ENCODE measurements at places on chromosomes 13 and 19.
A peak's percentile ranks its signal among the peaks of the same experiment; 100 is the strongest.

- no peak for DNase-seq
These were observed 339.4 kb downstream of the SPRY2 start for GRCh38 chr13:80001510-80001842.

DNA sequence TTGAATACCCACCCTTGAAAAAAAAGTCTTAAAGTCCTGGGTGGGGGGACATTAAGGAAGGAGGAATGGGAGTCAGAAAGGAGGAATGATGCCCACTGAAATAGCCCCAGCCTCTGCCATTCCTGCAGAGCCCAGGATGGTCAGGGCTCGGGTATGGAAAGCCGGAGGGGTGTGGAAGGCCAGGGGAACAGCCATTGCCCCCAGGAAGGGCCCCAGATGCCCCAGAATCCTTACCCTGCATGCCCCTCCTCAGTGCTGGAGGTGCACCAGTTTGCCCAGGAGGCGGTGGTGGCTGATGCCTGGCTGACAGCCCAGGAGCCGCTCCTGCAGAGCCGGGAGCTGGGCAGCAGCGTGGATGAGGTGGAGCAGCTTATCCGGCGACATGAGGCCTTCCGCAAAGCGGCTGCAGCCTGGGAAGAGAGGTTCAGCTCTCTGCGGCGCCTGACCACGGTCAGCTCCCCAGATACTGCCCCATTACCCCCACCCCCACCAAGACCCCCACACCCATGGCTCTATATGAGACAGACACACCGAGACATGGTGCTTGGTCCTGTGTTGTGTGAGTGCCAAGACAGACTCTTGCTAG lies 10.7 kb upstream of the SHKBP1 start:
- DNase-seq, result no peak

- no peak for DNase-seq
These were observed 71.4 kb downstream of the RASA3 start for GRCh38 chr13:114061047-114061446.

GRCh38 chr13:43196086-43196621 lies 172.8 kb downstream of the DNAJC15 start:
- no peak for DNase-seq

GRCh38 chr19:41265395-41266153 lies 1.4 kb downstream of the HNRNPUL1 start:
- peak; percentile 45 for DNase-seq

DNA sequence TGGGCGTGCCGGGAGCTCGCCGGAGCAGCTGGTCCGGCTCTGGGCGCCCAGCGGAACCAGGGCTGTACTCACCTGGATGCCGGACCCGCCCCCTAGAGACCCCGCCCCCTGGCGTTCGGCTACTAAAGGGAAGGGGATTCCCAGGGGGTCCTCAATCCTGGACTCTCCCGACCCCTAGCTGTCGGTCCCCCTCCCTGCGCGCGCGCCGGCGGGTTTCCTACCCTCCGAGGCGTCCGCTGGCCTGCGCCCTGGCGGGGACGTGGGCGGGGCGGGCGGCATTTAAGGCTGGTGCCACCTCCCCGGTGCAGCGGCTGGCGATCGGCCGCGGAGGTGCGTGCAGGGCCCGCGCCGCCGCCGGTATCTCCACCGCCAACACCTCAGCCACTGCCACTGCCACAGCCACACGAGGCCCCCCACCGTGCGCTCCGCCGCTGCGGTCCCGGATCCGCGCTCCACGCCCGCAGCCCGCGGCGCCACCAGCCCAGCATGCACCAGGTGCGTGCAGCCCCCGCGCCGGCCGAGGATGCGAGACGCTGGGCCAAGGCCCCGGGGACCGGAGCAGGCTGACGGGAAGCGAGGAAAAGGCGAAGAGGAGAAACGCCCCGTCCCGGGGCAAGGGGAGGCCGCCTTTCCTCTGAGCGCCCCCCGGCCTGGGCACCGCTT lies at the start of gene ATP12A:
TSS of gene ATP12A (plus strand) at position 151 of the 663 bp plus-strand sequence. CDS start at position 487, 336 bp downstream.
- no peak for DNase-seq

GRCh38 chr19:40191836-40192646 lies 815 bp downstream of the MAP3K10 start:
- no peak for DNase-seq

DNA sequence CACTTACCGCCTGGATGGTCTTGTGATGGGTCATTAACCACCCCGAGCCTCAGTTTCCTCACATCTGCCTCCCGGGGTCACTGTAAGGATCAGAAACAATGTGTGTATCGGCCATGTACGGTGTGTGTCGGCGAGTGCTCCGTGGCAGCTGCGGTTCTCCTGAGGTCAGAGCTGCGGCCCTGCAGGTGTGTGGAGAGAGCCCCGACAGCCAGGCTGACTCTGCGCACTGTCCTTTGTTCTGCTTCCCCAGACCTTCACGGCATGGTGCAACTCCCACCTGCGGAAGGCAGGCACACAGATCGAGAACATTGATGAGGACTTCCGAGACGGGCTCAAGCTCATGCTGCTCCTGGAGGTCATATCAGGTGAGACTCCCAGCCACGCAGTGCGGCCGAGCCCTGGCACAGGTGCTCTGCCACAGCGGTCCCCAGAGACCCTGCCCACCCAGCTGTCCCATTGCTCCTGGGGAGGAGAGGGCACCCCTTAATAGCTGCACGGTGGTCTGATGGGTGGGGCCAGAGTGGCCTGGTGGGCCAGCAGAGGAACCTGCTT lies 43.8 kb downstream of the CAPN12 start:
- no peak for DNase-seq

GRCh38 chr13:29196409-29197074 lies 376.4 kb downstream of the MTUS2 start:
- no peak for DNase-seq

DNA sequence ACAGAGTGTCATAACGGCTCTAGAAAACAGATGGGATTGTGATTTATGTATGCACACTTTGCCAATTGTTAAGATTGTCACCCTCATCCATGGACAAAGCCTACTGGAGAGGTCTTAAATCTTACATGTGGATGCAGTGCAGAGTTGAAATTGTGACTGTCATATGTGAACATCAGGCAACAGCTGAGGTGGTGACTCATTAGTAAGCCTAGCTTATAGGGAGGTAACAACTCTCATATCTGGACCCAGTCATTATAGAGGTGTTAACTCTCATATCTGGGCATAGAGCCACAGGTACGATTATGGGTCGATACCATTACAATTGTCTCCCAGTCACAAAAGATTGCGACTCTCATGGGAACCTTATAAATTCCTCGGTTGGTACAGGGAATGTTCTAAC lies 29.8 kb upstream of the ZNF254 start:
- no peak for DNase-seq

- no peak for DNase-seq
These were observed 209.6 kb downstream of the KLF12 start for GRCh38 chr13:73924607-73925006.

- DNase-seq, result no peak
These were observed 49.4 kb upstream of the INTS6 start for GRCh38 chr13:51502153-51502651.

DNA sequence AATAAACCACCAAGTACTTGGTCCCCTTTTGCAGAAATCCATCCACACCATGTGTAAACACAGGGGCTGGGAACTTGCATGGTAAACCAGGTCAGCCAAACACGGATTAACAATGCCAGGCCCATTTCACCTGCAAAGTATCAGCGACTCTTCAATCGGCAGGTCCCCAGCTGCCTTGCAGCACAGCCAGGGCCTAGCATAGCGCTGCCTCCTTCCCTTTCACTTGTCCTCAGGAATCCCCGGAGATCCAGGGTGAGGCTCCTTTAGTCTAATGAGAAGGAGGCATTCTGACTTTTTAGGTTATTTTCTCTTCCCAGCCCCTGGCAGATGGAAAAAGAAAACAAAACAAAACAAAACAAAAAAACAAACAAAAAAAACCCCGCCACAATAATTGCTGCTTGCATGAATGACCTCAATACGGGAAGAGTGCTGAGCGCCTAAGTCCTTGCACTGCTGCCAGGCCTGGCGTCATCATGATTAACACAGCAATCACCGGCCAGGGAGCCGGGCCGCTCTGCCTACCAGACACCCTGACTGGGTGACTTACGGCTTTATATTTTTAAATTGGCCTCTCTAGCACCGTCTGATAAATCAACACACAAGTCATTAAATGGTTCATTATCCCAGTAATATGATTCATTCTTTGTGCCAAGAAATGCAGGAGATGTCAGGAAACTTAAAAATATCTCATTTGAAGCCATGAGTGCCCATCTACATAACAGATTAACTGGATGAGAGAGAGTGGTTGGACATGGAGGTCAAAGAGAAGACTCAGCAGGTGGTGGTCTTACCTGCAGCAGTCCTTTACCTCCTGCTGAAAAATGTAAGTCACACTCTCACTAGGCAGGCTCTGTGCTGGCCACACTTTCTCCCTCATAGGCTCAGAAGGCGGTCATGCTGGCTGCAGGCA lies 692.7 kb downstream of the UQCRFS1 start:
- no peak for DNase-seq

DNA sequence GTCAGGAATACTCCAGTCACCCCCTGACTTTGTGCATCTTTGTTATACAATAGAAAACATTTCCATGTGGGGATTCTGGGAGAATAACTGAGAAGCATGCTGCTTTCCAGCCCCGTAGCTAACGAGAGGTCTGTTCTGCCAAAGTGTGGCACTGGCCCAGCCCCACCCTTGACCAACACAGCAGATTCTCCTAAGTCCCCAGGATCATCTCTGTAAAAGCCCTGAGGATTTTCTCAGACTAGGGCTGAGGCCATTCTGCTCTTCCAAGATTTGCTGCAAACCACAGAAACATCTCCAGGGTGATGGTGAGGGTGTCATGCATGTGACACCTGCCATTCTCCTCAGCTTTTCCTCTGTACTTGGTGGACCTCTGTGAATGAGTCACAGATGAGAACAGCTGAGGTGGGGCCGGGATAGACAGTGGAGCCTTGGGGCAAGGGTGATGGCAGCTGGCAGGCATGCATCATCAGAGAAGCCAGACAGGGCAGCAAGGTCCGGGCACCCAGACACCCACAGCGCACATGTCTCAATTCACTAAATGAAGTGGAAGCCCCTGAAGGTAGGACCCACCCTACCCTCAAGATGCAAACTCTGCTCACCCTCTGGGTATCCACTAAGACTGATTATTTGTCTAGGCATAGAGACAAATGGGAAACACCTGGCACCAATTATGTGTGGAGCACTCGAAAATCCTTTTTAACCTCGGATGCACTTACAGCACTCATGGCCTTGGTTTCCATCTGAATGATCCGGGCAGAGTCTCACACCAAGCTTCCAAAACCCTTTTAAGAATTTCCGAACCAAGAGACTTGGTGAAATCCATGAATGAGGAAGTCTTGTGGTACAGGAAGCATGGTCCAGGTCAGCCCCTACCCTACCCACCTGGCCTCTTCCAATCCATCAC lies 20.1 kb upstream of the DOCK9 start:
- no peak for DNase-seq

GRCh38 chr13:28318496-28318895 lies 176.4 kb downstream of the FLT1 start:
- DNase-seq, result no peak

GRCh38 chr13:42832341-42833096 lies 51.1 kb downstream of the FAM216B start:
- no peak for DNase-seq

DNA sequence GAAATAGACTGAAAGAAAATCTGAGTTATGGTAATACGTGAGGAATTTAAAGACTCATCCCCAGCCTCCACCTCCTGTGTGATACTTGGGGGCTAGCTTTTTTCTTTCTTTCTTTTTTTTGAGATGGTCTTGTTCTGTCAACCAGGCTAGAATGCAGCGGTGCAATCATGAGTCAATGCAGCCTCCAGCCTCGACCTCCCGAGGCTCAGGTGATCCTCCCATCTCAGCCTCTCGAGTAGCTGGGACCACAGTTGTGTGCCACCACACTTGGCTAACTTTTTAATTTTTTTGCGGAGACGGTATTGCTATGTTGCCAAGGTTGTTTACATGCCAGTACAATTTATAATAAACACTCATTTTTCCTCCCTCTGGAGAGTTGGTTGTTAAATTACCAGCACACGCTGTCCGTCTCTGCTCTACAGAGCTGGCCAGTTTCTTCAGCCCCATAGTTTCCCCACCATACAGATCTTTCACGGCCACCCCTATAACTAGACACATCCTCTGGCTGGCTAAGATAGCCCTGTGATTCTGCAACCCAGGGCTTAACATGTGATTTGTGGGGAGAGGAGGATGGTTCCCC lies 4.8 kb downstream of the TNFSF9 start:
- no peak for DNase-seq

Measured in liver (tissue), 10 donors.